ENCODE measurements at places on chromosomes 5 and 9.
A peak's percentile ranks its signal among the peaks of the same experiment; 100 is the strongest.

DNA sequence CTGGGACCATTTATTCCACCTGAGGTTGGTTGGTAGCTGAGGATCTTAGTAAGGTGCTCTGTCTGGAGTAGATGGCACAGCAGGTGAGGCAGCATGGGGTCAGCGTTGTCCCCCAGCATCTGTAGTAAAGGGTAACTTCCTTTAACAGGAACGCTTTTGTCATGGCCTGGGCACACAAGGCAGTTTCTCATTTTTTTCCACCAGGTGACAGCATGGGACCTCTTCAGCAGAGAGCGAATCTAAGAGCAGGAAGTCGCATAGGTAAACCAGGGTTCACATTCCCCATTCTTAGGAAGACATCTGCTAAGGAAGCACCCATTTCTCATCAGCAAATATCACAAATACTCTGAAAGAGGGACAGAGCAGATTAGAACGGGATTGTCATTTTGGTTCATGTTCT is 56.5 kb downstream of the GPR107 start:
- no peak for DNase-seq

- DNase-seq = no peak
These were observed 2.6 kb downstream of the PDLIM4 start for GRCh38 chr5:132260051-132260450.

- DNase-seq = peak; percentile 30
These were observed 59.1 kb upstream of the IER5L start for GRCh38 chr9:129237164-129237611.

- DNase-seq = no peak
These were observed 31.3 kb upstream of the SEC16A start for GRCh38 chr9:136514022-136514714.

DNA sequence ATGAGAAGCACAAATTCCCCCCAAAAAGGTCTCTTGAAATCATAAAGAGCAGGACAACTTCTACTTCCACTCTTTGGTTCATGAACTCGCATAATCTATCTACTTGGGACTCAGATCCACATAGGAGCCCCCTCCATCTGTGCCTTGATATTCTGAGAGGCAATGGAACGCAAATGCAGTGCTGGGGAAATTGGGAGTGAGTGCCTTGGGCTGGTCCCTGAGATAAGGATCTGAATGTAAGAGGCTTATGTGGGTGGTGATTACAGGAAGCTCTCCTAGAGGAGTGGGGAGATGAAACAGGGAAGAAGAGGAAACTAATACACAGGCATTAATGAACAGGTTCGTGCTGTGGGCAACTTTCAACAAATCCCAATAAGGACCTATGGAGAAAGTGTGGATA is 285.6 kb downstream of the RASEF start:
- no peak for DNase-seq

DNA sequence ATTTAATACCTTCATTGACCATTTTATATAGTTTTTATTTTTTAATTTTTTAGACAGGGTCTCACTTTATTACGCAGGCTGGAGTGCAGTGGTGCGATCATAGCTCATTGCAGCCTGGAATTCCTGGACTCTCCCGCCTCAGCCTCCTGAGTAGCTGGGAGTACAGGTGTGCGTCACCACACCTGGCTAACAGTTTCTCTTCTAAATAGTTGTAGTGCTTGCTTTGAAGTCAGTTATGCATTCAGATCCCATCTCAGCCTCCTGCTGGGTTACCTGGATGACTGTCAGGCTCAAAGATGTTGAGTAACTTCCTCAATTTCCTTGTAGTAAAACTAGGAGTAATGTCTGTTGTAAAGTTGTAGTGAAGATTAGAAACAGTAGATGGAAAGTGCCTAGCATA is 21.4 kb downstream of the SNX18 start:
- no peak for DNase-seq

DNA sequence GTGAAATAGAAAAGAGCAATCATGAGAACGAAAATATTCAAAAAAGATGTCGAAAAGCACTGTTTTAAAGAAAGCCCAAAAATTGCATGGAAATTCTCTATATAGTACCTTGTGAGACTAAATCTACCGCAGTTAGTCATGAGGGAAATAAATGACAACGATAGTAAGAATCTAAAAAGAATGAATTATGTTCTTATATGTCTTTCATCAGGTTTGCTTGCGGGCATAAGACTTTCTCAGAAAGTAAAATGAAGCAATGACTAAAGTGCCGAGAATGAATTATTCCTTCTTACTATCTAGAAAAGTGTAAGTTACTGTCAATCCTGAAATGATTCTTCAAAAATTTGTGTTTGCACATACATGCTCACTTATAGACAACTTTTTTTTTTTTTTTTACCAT is 26.4 kb downstream of the PTPRD start:
- DNase-seq = no peak

DNA sequence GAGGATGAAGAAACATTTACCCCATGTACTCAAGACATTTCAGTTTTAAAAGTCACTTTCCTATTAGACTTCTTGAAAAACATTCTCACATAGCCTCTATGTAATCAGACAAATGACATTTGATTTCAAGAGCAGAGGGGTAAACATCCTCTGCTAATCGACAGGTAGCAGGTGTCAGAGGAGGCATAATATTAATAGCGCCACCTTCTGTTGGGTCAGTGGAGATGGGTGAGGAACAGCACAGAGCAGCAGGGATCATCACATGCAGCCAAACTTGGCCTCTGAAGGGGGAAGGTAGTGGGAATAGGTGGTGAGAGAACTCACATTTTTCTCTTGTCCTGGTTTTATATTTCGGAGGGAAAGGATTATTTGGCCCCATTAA is 3.3 kb upstream of the LSM11 start:
- DNase-seq = no peak

GRCh38 chr5:16321284-16321683 is 141.7 kb upstream of the MARCHF11 start:
- no peak for DNase-seq

- no peak for DNase-seq
These were observed 72.5 kb downstream of the PHF2 start for GRCh38 chr9:93648836-93649235.

- no peak for DNase-seq
These were observed 66.2 kb downstream of the FOXD1 start for GRCh38 chr5:73382401-73382740.

- DNase-seq = no peak
These were observed 170.3 kb upstream of the FTMT start for GRCh38 chr5:121681229-121681855.

GRCh38 chr9:136409557-136410455 is 608 bp downstream of the ENTR1 start:
- DNase-seq = no peak

GRCh38 chr5:163730206-163730756 is 224.9 kb downstream of the MAT2B start:
- DNase-seq = no peak

- peak; percentile 79 for DNase-seq
These were observed 11.0 kb downstream of the TMEM268 start for GRCh38 chr9:114621975-114622609.

- DNase-seq = no peak
These were observed 80.1 kb upstream of the DMAC1 start for GRCh38 chr9:7879551-7880245.

GRCh38 chr9:91004992-91005391 is 203.4 kb downstream of the SYK start:
- DNase-seq = no peak

DNA sequence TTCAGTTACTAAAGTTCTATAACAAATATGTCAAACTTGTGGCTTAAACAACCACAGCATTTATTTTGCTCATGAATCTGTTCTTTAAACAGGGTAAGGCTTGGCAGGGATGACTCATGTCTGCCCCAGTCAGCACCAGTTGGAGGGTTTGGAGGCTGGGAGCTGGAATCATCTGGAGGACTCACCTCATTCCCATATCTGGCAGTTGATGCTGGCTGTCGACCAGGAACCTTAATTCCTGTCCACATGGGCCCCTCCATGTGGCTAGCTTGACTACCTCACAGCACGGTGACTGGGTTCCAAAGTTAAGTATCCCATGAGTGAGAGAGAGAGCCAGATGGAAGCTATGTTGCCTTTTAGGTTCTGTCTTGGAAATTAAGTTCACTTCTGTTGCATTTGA is 13.8 kb upstream of the CCL28 start:
- DNase-seq = peak; percentile 72

- DNase-seq = no peak
These were observed 38.2 kb downstream of the ST8SIA4 start for GRCh38 chr5:100864931-100865330.

Measured in stromal cell of bone marrow (primary cell).